ENCODE measurements at places on chromosomes 4 and X.

- no peak for DNase-seq
Measured at GRCh38 chrX:21975242-21975641, 34.7 kb downstream of the SMS start.

DNA sequence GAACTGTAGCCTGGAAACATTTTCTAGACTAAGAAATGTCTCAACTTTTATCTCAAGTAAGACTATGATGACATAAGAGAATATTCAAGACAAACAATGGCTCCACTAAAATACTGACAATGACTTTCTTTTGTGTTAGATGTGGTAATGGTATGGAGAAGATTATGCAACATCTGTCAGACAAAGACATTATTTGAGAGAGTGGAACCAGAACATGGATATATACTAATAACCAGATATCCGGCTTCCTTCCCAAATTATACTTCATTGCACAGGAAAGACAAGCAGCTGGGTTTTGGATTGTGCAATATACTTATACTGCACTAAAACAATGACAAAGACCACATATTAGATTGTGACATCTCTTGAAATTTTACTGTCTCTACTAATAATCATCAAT lies 290.8 kb upstream of the GIMD1 start:
- no peak for DNase-seq

DNA sequence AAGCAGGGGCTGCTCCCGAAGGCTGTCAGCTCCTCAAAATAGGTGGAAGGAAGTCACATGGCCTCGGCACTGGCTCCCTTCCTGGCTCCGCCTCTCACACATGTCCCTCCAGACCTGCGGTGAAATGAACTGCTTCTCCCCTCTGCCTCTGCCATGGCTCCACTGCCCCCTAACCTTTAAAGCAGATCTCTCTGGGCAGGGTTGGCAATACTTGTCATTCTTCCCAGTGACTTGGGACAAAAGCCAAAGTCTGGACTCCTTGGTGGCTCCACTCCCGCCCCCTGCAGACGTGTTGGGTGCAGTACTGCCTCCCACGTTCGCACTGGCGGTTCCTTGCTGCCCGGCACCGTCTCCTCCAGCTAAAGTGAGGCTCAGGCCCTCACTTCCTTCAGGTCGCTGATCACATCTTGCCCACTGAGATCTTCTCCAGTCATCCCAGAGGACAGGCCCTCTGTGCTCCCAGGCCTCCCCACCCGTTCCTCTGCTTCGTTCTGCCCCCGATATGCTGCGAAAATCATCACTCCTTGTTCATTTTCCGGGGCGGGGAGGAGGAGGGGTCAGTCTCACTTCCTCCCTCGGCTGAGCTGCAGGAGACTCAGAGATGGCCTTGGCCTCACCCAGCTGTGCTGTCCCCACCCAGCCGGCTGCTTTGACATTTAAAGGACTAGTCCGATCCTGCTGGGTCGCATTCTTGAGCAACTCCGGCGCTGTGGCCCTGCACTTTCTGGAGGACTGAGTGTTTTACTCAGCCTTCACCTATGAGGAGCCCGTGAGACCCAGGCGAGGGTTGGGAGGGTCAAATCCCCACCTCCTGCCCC lies 97.4 kb downstream of the PHKA2 start:
- peak; percentile 56 for DNase-seq

GRCh38 chrX:68492583-68492982 lies 6.3 kb upstream of the YIPF6 start:
- no peak for DNase-seq

- no peak for DNase-seq
Measured at GRCh38 chrX:120790118-120790517, 85.5 kb downstream of the CT47B1 start.

DNA sequence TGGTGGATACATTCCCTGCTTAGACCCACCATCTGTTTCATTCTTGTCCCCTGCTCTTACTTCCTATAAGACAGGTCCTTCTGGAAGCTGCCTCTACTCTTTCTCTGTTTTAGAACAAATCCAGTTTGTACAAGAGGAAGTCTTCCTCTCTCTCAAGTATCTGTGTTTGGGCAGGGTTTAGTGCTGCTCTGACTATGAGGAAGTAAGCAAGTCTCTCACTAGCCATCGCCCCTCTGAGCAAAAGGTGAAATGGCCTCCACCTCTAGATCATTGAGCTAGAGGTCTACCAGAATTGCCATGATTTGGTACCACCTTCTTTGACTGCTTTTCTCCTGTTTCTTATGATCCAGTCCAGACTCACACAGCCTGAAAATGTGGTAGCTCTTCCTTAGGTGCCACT lies 8.4 kb downstream of the BTK start:
- no peak for DNase-seq

GRCh38 chr4:155984106-155984797 lies 30.6 kb upstream of the CTSO start:
- no peak for DNase-seq

GRCh38 chr4:8607603-8608481 lies 15.3 kb downstream of the CPZ start:
- peak; percentile 60 for DNase-seq

GRCh38 chr4:48706736-48707135 lies 73.3 kb downstream of the FRYL start:
- DNase-seq = no peak
